ENCODE measurements at places on chromosomes 13 and 19. TPM values are rescaled to one million over a fixed set of nuclear protein-coding genes. Genes with fewer than 3 reads are reported as not detected.

DNA sequence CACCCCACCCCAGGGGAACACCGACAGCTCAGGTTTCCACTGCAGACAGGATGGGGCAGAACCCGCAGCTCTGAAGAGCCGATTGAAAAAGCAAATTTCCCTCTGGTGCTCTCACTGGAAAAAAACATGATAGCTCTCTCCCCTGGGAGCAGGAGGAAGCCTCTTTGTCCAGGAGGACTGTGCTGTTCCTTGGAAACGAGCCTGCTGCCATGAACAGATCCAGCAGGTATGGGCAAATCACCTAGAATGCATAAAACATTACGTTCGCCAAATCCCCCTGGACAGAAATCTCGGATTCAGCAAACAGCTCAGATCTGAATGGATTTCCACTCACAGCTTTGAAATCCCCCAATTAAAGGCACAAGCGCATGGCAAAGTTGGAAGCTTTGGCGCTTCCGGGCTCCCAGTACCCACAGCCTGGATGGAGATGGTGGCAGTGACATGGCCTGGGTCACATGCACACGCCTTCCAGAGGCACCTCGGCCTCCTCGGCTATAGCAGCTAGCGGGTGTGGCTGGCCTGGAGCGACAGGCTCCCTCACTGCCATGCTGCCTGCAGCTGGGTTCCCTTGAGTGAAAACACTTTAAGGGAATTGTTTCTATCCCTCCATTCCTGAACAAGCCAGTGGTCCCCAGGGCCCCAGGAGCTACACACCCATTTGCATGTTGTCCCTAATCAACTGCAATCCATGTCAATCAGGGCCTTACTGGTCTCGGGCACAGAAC lies 59.1 kb downstream of the CEBPG start:
- DNase-seq = no peak

DNA sequence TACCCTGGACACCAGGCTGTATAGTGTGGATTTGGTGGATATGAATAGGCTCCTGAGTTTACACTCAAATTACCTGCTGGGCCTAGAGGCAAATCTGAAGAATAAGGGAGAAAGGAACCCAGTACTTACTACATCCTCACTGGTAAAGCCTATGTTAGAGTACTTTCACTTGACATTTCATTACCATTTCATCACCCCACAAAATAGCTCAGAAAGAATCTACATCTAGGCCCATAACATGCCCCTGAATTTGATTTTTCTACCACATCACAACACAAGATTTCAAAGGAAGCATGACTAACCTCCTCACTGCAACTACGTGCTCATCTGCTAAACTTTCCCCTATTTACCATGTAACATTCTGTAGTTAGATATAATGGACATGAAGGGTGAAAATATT lies 43.3 kb downstream of the VWA8 start:
- DNase-seq = no peak

GRCh38 chr13:111021270-111021669 lies 93.8 kb upstream of the ARHGEF7 start:
- no peak for DNase-seq

DNA sequence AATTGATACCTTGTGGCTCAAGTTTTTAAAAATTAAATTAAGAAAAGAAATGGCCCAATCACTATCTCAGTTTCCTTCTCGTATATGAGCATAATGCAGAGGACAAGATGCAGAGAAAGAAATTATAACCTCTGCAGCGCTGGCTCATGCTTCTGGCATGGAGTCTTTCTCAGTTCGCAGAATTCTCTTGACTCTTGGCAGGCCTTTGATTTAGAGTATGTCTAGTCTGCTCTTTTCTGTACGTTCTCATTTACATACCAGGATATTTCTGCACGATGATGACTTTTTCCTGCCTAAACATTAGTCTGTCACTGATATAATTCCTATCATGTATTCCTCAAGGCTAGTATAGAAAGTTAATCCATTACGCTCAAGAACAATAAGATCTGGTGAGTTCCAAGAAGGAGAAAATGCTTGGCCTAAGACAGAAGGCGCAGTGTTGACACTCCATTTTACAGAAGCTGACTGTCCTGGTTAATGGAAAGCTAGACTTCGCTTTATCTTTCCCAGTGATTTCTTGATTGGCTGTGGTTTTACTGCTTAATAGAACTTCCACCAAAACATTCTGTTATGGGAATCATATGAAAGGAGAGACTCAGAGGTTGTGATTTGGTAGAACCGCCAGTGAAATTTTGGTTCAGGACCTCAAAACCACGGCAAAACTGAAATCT lies 1.7 kb upstream of the SMAD9 start:
- DNase-seq = no peak

DNA sequence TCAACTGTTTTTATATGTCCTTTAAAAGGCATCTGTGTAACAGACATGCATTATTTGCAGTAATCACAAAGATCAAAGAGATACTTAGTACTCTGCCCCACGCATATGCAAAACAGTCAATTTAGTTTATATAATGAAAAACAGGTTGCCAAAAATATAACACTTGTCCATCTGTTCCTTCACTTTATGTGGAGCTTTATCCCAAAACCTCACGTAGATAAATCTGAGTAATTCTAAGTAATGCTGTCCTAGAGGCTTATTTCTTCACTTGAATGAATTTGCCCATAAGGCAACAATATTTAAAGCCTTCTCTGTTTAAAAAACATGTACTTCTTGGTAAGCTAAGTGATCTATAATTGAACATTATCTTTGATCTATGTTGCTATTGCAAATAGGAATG lies 20.3 kb upstream of the SLITRK6 start:
- no peak for DNase-seq

GRCh38 chr13:49256841-49257240 lies 9.1 kb downstream of the CDADC1 start:
- DNase-seq = no peak

DNA sequence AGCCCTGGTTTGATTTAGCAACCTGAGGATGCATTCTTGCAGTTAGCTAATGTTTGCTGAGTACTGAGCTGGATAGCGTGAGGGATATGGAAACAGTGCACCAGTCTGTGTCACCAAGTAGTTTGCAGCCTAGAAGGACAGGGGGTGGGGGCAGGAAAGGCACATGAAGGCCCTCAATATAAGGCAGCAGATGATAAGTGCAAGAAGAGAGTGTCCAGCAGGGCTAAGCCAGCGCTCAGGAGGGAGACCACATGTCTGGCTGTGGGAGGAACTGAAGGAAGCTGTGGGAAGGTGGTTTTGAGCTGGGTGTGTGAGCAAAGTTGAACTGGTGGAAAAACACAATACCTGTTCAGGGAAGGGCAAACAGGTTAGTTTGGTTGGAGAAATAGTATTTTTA lies 1.7 kb downstream of the CXCL17 start:
- DNase-seq = no peak

GRCh38 chr19:17684256-17684655 lies 3.9 kb downstream of the UNC13A start:
- no peak for DNase-seq

- no peak for DNase-seq
Observed at GRCh38 chr13:23953860-23954512, 56.7 kb upstream of the C1QTNF9B start.

GRCh38 chr13:30421093-30422053 lies 920 bp upstream of the UBE2L5 start:
- DNase-seq = peak; percentile 89

- no peak for DNase-seq
Observed at GRCh38 chr19:10899151-10899653, 27.8 kb downstream of the CARM1 start.

- DNase-seq = no peak
Observed at GRCh38 chr13:50403311-50403710, 388.1 kb downstream of the KCNRG start.

GRCh38 chr13:59970847-59971246 lies 192.9 kb downstream of the DIAPH3 start:
- no peak for DNase-seq

DNA sequence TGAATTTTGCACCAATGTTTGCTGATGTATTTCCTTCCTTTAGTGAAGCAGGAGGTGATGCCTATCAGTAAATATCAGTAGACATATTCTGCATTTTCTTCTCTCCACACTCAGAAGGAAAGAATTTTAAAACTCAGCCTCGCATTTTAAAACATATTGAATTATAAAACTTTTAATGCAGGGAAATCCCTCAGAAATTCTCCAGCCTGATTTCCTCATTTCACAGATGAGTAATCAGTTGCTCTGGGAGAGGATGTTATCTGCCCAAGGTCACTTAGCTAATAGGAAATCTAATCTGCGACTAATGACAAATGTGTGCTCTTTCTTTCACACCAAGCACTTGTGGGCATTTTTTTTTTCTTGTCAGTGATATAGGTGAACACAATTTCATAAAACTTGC lies 320.6 kb downstream of the ITGBL1 start:
- DNase-seq = no peak

DNA sequence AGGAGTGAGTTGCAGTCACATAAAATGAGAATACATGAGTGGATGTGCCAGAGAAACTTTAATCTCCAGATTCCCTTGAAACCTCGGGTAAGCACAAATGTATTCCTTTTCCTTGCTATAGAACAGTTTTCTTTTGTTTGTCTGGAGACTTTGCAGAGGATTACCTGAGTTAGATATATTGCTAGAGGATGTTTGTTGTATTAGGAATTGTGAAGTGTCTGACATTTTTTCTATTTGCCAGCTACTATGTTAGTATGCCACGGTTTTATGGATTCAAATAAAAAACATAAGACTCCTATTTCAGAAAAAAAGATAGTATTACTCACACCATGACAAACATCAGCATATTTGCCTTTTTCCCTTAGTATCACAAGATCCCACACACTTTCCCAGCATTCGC lies 844.9 kb upstream of the SLITRK5 start:
- DNase-seq = no peak

DNA sequence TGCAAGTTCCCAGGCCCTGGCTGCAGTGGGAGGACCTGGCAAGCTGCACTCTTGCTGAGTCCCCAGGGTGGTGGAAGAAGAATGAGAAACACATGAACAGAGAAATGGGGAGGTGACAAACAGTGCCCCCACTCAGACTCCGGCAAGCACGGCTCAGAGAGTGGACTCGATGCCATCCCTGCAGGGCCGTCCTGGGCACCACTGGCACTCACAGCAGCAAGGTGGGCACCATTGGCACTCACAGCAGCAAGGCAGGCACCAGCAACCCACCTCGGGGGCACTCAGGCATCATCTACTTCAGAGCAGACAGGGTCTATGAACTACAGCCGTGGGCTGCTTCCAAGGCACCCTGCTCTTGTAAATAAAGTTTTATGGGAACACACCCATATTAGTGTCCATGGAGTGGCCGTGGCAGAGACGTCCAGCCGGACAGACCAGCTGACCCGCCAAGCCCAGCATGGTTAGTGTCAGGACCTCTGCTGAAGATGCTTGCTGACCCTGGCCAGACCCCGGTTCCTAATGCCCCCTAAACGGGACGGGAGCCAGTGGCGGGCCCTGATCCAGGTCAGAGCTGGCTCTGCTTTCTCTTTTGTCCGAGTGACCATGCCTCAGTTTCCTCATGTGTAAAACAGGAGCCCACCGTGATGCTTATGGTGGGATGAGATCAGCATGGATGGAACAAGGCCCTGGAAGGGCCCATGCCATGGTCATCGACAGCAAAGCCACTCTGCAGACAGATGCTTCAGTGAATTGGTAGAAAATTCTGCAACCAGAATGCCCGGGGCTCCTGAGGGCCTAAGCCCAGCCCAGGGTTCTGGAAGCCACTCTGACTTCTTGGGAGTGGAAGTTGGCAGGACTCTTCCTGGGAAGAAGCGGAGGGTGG lies 2.1 kb upstream of the F10 start:
- DNase-seq = peak; percentile 71

DNA sequence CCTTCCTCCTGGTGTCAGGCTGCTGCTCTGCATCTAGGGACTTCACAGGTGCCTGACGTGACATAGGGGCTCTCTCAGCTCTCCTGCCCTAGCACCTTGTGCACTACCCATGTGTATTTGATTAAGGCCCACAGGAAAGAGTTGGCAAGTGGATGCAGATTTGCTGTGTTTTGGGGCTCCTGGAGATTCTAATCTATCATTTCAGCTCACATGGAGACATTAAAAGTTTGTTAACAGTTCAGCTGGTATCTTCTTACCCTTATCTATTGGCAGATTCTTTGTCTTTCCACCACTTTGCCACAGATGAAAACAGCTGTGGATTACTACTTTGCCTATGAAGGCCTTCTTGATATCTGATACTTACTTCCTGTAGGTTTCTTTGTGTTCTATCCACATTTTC lies 41.9 kb downstream of the WASF3 start:
- no peak for DNase-seq

- DNase-seq = no peak
Observed at GRCh38 chr13:36820222-36820621, 1.2 kb downstream of the RFXAP start.

- DNase-seq = no peak
Observed at GRCh38 chr13:112876305-112877000, 92.6 kb upstream of the MCF2L start.

The ATP8A2 gene
- total RNA-seq = 1.1 TPM

The SLC27A5 gene
- 8.8 TPM for total RNA-seq

The RNF225 gene
- not detected for total RNA-seq

The PTGIR gene
- 0.31 TPM for total RNA-seq

The EBI3 gene
- total RNA-seq = 1.0 TPM

The PRODH2 gene
- total RNA-seq = not detected
